Caco-2 (cell line): ENCODE measurements at places on chromosomes 1 and 21.

DNA sequence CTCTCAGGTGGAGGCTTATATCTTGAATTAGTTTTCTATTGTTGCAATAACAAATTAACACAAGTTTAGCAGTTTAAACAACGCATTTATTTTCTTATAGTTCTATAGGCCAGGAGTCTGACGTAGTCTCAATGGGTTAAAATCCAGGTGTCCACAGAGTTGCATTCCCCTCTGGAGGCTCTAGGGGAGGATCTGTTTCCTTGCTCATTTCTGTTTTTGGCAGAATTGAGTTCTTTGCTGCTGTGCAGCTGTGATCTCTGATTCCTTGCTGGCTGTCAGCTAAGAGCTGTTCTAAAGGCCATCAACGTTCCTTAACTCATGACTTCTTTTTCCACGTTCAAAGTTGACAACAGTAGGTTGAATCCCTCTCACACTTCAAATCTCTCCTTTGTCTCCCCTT, 31.8 kb downstream of the S100A10 start:
- DNase-seq, result no peak

DNA sequence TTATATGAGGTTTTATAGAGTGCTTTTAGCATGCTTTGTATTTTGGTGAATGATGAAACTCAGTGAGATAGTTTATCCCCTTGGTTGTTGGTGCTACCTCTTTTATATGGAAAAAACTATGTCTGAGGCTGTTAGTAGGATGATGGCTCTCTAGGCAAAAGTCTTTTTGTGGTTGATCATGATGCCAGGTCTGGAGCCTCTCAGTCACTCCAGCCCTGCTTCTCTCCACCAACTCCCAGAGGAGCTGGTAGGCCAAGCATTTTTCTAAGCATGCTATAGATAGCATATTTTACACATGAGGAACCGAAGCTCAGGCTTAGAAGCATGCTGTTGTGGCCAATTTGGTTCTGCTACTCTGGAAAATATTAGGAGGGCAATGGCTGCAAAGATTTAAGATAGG, 82.2 kb downstream of the FMN2 start:
- DNase-seq, result no peak

GRCh38 chr21:15014221-15014620, 50.6 kb downstream of the NRIP1 start:
- no peak for DNase-seq

DNA sequence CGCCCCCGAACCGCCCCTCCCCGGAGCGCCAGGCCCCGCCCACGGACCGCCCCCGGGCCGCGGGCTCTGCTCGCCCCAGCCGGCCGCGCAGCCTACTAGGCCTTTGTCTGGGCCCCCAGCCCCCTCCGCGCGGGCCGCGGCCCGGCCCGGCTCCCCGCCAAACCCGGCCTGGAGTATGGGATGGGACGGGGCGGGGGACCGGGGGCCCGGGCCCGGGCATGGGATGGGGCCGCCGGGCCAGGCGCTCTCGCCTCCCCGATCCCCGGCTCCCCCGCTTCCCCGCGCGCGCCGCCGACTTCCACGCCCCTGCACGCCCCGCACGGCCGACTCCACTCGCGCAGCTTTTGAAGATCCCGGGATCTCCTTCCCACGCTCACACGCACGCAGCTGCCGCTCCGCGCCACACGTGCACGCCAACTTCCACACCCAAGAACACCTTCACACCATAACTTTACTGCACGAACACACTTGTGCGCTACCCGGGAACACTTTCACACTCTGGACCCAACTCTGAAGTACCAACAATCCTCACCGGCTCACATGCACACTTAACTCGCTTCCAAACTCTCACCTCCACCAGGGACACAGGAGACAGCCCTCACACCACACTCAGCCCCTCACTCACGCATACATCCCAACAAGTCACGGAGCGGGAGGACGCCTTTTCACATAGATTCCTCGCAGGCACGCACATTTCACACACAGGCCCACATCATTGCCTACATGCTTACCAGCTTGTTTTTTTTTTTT, 437 bp upstream of the HSPG2 start:
- peak; percentile 91 for DNase-seq

GRCh38 chr1:15869413-15869812, 21.9 kb downstream of the SPEN start:
- DNase-seq, result no peak

DNA sequence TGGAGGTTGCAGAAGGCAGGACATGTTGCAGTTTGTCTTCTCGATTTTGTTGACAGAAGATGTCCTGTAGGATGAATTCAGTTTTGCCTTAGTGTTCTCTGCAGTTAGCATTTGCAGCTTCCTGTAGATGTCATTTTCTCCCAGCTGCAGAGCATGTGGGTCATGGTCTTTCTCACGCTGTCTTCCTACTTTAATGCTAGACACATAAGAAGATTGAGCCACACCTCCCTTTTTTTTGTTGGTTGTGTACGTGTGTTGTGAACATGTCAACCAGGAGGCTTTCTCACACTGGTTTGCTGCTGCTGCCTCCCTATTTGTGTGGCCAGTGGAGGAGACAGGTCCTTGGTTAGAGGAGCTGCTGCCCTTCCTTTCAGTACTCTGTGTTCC, 110.7 kb downstream of the VPS13D start:
- no peak for DNase-seq

DNA sequence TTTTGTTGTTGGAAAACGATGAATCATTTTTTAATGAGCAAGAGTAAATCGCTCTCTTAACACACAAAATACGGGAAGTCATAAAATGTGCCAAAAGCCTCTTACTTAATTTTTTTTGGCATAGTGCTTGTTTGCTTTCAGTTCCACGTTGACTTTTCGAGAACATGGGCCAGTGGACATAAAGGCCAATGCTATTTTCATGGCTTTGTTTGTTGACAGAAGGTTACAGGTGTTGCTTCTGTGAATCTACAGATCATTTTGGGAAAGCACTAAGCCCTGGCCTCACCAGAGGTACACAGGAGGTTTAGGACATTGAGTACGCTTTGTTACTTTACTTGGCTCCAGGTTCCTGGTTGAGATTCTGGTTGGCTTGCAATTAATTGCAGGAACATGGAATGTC, 199.4 kb upstream of the HMCN1 start:
- DNase-seq, result no peak

- DNase-seq, result no peak
Measured at GRCh38 chr1:227447531-227447990, 115.8 kb upstream of the ZNF678 start.

DNA sequence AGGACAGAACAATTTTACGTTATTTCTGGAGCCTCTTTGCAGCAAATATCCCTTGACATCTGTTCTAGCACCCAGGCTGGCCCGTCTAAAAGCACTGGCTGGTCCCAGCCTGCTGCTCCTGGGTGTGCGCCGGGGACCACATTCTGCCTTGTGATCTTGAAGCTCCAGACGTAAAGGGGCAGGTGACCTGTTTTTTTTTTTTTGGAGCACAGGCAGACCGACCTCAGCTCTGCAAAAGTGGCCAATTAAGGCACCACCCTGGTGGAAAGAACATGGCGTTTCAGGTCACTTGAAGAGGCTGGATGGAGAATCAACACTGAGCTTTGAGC, 13.8 kb upstream of the CAMTA1 start:
- DNase-seq, result no peak

DNA sequence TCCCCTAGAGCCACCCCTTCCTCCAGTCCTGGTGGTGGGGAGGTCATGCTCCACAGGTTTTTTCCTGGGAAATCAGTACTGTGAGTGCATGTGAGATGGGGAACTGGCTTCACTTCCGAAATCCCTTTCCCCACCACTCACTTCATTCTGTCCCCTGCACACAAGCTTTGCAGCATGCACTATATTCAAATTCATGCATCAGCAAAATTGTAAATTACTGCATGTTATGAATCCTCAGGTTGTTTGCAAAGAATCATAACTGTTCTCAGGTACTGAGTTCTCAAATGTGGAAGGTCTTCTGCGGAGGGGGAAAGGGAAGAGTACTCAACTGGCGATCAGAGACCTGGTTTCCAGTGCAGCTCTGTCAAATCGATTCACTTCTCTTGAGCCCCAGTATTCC, 42.3 kb downstream of the LHX4 start:
- no peak for DNase-seq

GRCh38 chr1:205670611-205671430, 9.5 kb downstream of the SLC45A3 start:
- DNase-seq, result no peak

- DNase-seq, result no peak
Measured at GRCh38 chr1:43365678-43366077, 2.1 kb downstream of the ELOVL1 start.

DNA sequence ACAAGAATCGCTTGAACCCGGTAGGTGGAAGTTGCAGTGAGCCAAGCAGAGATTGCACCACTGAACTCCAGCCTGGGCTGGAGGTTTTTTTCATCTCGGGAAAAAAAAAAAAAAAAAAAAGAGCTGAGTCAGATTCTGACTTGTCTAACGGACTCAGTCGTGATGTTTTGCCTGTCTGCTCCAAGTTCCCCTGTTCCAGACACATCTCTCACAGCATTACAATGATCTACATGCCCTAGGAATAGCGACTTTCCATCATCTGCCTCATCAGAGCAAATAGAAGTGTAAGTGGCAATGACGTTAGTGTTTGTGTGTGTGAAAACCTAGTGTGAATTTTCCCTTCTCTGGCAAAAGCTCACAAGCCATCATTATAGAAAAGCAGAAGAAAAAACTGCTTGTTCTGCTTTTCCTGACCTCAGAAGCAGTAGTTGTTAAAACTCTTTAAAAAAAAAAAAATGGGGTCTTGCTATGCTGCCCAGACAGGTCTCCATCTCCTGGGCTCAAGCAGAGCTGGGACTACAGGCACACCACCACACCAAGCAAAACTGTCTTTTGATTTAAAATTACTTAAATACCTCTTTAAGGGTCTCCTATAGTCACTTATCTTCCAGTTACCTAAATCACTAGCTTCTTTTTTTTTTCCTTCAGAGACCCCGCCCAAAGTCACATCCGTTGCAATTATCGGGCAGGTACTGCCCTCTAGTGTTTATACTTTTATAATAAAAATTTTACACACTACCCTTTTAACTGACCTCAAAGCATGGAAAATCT, 37.3 kb downstream of the PLEKHO1 start:
- DNase-seq, result no peak

DNA sequence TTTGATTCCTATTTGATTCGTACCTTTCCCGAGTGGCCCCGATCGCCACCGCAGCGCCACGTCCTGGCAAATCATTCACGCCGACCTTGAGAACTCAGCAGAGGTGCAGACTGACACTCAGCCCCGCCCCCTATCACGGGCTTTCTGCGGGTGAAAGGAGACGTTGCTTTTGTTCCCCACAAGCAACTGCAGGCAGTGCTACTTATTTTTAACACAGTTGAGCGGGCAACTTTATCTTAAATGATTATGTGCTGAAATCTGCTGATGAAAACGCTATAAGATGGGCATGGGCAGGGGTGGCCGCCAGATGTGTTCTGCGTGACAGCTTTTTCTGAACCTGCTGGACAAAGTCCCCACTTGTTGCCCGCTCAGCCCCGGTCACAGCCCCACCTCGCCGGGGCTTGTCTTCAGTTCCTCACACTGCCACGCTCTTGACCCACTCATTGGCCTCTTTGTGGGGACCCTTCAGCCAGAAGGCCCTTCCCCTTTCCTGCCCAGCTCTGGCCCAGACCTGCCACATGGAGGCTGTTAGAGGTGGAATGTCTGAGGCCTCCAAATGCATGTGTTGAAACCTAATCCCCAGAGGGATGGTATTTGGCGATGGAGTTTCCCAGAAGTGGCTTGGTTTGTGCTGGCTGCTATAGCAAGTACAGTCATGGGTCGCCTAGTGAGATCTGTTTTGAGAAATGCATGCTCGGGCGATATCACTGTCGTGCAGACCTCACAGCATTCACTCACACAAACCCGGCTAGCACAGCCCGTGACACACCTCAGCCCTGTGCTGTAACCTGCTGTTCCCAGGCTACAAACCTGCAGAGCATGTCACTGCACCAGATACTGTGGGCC, 15.7 kb upstream of the PDXK start:
- DNase-seq, result no peak

DNA sequence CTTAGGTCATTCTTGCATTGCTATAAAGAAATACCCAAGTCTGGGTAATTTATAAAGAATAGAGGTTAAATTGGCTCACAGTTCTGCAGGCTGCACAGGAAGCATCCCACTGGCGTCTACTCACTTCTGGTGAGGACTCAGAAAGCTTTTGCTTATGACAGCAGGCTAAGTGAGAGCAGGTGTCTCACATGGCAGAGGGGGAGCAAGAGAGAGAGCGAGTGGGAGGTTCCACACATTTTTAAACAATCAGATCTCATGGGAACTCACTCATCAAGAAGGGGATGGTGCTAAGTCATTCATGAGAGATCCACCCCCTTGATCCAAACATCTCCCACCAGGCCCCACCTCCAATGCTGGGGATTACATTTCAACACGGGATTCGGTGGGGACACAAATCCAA, 13.6 kb upstream of the RGS4 start:
- DNase-seq, result peak; percentile 10

DNA sequence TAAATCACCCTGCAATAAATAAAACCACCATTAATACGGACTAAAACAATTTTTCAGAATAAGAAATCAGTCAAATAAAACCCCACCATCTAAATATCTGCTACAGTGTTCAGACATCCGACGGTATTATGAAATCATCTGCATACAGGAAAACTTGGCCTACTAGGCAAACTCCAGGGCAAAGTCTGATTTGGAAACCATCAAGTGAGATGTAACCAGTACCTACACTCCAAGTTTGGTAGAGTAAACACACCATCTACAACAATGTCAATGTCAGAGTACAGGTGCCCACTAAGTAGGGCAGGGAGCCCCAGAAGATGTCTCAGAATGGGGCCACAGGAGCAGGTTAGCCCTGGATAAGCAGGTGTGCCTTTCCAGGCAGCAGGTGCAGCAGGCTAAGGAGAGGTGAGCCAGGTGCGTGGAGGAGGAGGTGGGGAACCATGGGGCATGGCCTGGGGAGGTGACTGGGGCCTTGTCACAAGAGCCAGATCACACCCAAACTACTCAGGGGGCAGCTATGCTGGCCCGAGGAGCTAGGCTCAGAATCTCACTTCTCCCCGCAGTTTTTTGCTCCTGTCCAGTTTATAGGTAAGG, 59.6 kb downstream of the CAPZB start:
- DNase-seq, result no peak

DNA sequence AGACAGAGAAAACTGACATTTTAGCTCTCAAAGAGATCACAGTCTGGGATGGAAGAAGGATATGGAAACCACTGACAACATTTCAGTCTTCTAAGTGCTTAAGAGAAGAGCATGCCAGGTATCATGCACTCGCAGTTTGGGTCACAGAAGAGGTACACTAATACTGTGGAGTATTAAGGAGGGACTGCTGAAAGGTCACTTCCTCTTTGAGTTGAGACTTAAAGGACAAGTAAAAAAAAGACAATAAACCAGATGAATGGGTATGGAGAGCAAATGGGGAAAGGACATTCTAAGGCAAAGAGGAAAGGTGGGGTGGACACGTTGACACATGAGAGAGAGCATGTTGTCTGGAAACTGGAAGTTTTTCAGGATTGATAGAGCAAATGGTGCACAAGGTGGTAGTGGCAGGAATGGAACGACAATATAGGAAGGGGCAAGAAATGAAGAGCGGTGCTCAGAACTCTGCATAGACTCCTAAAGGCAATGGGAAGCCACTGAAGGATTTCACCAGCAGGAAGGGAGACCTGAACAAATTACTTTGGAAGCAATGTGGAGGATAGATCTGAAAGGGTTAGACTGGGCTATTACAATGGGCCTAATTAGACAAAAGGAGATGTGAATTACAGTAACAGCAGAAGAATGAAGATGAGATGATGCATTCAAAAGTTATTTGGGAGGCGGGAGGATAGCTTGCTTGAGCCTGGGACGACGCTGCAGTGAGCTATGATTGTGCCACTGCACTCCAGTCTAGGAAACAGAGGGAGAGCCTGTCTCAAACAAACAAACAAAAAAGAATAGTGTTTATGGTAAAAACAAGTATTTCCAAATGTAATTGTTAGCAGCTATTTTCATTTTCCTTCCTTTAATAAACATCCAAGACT, 11.1 kb downstream of the DIPK1A start:
- DNase-seq, result no peak
